HuH-7 (cell line): ENCODE measurements at places on chromosomes 7 and 10.

GRCh38 chr10:3487228-3487627, 297.8 kb downstream of the KLF6 start:
- DNase-seq, result no peak

DNA sequence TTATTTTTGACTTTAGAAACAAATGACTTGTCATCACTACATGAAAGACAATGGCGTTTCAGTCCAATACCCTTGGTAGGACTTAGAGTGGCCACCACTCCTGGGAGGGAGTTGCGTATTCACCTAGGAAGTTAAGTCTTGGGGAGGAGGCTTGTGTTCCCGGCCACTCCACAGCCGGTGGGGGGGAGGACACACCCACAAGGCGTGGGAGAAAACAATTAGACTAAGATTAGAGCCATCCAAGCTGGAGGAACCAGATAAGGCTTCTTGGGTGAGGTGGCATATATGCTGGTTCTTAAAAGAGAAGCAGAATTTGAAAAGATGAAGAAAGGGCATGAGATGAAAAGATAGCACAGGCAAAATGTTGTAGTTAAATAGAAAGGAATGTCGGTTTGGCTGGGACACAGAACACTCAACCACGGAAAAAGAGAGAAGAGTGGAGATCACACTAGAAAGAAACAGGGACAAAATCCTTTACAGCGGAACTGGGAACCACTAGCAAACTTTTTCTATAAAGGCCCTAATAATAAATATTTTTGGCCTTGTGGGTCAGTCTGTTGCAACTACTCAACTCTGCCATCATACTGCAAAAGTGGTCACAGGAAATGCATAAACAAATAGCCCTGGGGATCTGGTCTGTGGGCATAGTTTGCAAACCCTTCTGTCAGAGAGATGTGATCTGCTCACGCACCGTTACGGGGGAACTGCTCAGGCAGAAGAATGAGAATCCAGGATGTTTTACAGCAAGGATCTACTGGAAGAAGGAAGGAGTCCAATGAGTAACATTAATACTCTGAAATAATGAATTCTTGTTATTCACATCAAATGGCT, 651.8 kb downstream of the PARD3 start:
- DNase-seq, result no peak

DNA sequence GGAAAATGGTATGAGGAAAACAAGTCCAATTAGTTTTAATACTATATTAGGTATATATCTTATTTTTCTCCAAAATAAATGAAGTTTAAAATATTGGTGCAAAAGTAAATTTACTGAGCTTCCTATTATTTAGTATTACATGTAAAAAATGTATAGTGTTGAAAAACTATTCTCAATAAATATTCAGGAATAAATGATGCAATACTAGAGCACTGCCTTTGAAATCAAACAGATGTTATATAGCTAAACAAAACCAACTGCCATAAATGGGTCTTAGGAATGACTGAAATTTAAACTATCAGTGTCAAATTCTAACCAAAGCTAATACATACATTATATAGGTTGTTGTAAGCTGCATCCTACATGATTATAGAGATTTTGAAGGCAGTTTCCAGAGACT, 1434.0 kb upstream of the LRRTM3 start:
- DNase-seq, result no peak

DNA sequence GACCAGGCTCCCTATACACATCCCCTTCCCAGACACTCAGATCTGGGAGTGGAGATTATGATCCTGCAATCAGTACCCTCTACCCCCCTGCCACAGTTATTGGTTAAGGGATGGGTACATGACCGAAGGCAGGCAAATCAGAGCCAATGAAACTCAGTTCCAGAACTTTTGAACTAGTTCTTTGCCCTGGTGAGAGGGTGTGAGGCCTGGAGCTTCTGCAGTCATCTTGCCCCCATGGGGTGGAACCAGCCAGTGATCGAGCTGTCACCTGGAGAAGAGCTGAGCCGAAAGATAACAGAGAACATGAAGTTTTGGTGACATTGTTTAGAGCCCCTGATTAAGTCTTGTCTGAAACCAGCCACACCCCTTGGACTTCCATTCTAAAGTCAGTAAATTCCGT, 88.2 kb upstream of the DUSP5 start:
- no peak for DNase-seq

DNA sequence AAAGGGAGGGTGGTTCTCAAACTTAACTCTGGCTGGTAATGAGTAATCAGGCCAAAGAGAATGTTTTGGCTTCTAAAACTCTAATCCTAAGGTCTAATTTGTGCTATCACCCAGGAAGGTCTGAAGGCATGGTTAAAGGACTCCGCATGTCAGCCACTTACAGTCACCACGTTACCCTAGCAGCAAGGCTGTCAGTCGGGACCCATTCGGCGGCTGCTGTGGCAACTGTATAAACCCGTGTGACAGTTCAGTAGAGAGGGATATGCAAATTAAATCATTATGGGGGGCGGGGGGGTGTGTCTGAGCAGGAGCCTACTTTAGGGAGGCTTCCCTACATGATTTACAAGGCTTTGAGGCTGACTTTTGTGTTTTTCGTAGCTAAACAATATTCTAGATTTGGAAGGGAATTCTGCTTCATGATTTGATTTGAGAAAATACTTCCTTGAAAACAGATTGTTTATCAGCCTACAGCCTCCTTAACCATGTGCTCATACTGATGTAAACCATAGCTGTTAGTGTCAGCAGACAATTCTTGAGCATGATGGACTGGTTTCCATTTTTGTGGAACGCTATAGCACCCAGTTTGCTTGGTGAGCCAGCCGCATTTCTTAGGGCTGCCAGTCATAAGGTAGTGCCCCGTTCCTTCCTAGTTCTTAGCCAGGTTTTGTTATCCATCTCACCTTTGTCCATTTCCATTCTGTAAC, 284.4 kb downstream of the USP6NL start:
- DNase-seq, result no peak

- DNase-seq, result no peak
Measured at GRCh38 chr7:131234719-131235488, 92.8 kb upstream of the MKLN1 start.

- DNase-seq, result no peak
Measured at GRCh38 chr10:101716891-101717659, 22.1 kb upstream of the FBXW4 start.

DNA sequence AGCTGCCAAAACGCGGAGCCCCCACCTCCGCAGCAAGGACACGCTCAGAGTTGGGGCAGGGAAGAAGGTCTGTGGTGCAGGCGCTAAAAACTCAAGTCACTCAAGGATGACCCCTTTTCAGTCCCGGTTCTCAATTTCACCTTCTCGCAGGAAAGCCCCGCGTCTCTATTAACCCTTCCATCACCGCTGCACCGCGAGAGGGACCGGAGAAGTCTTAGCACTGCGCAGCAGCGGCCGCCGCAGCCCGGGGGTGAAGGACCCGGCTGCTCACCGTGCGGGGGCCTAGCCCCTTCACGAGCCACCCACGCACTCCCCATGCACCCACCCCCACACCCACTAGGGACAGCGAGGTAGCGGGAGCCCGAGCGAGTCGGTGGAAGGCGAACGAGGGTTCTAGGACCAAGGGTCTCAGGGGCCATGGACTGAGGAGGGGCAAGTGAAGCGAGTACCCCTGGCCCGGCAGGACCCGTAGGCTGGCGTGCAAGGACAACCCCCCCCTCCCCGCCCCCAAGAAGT, 162.9 kb downstream of the SH3PXD2A start:
- no peak for DNase-seq

DNA sequence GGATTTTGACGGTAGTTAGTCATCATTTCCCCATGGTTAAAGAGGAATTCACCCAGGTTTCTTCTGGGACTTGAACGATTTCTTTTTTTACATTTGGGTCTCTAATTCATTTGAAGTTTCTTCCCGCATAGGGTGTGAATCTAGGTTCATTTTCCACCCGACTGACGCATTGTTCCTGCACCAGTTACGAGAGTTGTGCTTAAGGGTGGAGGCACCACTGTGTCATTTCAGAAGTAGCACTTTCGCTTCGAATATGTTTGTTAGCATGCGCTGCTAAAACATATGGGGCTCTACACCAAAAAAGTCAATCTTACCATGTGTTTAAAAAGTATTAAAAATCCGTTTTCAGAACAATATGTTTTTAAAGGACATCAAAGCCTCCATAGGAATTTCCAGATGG, 140.3 kb downstream of the VIPR2 start:
- DNase-seq, result no peak

DNA sequence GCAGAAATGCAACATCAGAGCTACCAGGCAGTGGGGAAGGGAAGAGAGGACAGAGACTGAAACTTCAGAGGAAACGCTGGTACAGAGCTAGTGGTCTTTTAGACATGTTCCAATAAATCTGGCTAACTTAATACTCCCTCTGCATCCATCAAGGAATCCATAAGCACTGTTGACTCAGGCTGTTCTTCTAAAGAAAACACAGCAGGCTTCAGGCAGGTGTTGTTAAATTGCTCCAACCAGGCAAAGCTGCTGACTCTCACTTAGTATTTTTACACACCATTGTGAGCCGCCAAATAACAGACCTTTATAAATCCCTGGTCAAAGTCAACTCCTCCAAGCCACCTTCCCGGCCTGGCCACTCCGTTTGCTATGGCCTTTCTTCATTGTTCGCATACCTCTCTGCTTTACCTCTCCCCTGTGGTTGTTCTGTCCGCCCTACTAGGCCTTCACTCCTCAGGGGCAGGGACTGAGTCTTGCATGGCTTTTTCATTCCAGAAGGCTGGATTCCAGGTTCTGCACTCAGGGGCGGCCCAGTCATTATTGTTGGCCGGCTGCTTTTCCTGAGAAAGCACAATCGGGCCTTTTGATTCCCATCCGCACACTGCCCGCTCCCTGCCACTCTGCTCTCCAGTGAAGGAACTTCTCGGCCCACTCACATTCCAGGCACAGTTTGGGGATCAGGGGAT, 18.4 kb downstream of the CREB3L2 start:
- no peak for DNase-seq

DNA sequence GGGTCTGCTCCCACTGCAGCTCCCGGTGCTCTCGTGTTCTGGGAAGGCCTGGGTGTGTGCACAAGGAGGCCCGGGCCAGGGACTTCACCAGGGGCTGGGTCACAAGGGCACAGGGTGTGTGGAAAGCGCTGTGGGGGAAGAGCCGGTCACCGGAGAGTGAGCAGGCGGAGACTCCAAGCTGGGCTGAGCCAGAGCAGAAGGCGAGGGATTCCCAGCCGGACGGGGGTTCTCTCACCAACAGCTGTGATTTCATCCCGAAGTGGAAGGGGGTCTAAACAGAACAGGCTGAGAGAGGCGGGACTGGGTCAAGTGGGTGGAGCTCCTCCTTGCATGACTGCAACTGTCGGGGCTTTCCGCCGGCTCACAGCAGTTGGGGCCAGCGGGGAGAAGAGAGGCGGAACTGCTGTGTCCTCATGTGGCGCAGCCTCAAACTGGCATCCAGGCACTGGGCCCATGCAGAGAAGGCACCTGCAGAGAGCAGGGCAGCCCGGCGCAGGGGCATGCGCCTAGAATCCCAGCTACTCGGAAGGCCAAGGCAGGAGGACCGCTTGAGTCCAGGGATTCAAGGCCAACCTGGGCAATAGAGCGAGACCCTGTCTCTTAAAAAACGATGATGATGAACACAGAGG, 7.6 kb upstream of the ORAI2 start:
- no peak for DNase-seq

GRCh38 chr7:137628216-137628615, 218.6 kb downstream of the DGKI start:
- DNase-seq, result no peak
